ENCODE measurements at places on chromosomes 13 and 19. TPM values are rescaled to one million over a fixed set of nuclear protein-coding genes. Genes with fewer than 3 reads are reported as not detected.

The CASP14 gene
- not detected for total RNA-seq

- no peak for DNase-seq
Observed at GRCh38 chr13:44333950-44334655, 39.5 kb upstream of the SERP2 start.

The LSM4 gene
- 125 TPM for total RNA-seq

DNA sequence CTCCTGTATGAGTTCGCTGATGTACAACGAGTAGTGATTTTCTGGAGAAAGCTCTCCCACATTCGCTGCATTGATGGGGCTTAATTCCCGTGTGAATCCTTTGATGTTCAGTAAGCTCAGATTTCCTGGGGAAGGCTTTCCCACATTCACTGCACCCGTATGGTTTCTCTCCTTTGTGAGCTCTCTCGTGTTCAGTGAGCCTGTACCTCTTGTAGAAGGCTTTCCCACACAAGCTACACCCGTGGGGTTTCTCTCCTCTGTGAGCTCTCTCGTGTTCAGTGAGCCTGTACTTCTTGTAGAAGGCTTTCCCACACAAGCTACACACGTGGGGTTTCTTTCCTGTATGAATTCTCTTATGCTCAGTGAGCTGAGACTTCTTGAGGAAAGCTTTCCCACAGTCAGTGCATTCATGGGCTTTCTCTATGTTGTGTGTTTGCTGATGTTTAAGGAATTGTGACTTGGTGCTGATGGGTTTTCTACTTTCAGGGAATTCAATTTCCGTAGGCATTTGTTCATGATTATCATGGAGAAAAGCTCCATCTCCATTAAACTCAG is 3.5 kb upstream of the ZNF577 start:
- peak; percentile 14 for DNase-seq

DNA sequence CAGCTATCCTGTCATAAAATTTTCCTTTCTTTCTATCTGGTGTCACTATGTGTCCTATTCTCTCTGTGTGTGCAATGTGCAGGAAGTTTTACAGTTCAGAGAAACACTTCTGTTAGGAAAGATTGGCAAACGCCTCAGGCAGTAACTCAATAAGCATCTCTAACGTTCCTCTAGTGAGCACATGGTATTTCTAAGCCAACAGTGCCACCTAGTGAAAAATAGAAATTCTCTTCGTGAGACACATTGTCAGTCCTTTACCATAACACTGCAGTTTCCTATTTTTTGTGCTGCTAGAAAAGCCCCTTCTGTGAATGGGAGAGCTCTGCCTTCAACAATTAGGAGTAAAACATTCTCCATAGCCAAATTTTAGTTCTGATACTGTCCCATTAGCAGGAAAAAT is 50.7 kb downstream of the ZNF723 start:
- DNase-seq = peak; percentile 36

- DNase-seq = no peak
Observed at GRCh38 chr19:16741084-16741483, 21.4 kb downstream of the NWD1 start.
